ENCODE measurements at places on chromosomes 12 and 14.

DNA sequence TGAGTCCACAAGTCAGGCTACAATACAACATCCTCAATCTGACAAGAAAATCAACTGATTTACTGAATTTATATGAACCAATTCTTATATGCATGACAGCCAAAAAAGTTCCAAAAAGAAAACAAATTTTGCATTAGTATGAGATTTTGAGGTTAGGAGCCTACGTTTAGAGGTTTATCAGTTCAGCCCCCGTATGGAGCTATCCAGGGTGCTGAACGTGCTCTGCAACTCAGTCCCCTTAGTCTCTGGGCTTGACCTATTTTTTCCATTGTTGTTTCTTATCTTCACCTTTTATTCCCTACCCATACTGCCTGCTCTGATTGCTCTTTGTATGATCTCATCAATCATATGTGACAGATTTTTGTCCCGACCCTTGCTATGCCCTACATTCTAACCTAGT is 693.0 kb downstream of the NRXN3 start:
- DNase-seq: peak; percentile 43

- DNase-seq: no peak
Measured at GRCh38 chr12:55925371-55925770, 2.3 kb downstream of the PYM1 start.

DNA sequence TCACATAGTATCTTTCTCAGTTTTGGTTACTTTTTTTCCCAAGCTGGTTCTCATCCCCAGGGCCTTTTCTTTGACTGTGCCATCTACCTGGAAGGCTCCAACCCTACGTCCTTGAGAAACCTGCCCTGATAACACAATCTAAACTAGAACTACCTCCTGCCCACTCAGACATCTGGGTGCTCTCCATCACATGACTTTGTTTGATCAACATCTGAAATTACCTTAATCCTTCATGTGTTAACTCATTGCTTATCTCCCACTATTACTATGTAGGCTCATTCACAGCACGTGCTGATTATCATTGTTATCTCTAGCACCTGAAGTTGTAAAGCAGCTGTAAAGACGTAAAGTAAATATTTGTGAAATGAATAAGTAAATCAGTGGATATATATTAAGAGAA is 784.0 kb downstream of the TMTC2 start:
- no peak for DNase-seq

DNA sequence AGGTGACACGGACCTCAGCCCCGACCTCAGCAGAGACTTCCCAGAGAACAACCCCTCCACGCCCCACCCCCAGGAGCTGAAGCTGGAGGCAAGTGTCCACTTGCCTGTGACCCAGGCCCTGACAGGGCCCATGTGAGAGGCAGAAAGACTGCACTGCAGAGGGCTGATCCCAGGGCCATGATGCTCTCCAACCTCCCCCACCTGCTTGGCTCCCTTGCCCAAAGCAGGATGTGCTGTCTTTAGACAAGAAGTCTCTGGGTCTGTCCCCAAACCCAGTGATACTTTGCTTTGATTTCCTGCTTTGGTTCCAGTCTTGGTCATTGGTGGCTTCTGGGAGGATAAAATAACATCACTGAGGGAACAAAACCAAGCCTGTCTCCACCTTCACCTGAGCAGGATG is 59.4 kb downstream of the BCL11B start:
- no peak for DNase-seq

- DNase-seq: no peak
Measured at GRCh38 chr12:99389751-99390150, 257.8 kb upstream of the GARIN6 start.

DNA sequence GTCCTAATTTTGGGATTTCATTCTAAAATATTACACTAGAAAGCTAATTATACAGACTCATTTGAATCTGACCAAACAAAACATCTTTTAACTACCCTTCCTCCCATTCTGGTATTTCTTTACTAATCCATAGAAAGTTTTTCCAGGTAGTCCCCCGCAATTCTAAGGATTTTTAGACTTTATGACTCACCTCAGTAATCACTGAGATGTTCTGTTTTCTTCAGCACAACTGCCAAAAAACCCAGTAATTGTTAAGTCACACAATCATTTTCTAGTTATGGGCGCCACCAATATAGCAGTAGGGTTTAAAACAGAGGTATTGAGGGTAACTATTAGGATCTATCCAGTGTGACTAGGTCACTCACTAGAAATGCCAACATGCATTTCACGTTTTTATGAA is 1.6 kb upstream of the ARID4A start:
- peak; percentile 29 for DNase-seq

DNA sequence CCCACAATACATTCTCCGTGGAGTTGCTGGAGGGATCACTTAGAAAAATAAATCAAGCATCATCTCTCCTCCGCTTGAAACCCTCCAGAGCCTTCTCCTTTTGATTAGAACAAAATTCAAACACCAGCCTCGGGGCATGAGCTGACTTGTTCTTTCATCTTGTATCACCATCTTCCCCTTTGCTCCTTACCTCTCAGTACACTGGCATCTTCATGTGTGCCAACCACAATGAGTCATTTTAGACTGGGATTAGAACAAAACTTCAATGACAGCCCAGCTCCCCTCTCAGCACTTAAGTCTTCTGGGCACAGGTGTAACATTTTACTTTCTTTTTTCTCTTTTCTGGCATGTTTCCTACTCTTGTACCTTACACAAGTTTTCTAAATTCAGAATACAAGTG is 1159.2 kb upstream of the TMEM132C start:
- no peak for DNase-seq

DNA sequence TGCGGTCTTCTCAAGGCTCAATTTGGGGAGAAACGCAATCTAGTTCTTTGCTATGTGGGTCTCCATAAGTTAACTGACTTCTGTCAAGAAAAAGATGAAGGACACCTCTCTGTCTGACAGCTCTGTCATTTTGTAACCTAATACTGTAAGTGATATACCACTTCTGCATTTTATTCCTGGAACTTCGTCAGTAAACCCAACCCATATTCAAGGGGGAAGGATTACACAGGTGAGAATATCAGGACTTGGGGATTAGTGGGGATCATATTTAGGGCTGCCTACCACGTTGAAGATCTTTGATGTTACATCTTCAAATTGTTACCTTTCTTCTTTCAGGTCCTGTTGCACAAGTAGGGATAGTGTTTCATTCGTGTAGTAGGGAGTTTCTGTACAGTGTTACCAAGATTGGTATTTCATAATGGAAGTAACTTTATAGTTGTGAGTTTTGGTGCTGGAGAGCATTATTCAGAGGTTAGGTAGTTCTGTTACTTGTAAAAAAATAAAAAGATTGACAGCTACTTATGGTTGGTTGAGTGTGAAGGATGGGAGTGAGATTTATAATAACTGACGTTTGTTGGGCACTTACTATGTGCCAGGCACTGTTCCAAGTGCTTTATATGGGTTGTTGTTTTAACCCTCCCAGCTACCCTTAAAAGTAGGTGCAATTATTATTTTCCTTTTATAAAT is 1.6 kb downstream of the TMEM260 start:
- no peak for DNase-seq

GRCh38 chr12:109124878-109125648 is 8.7 kb downstream of the ACACB start:
- no peak for DNase-seq

DNA sequence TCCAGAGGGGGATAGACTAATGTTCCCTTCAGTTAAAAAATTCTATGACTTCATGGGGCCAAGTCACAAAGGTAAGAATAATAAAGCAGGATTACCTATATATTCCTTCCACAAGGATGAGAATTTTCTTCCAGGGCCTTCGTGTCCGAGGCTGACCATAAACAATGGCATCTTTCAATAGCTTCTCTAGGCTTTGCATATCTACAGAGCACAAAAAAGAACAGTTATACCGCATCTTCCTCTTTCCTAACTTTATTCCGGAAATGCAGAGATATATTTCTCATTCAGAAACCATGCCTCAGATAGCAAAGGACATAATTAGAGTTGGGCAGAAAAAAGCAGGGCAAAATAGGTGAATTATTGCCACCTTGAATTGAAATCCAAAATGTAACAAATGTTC is 58.3 kb upstream of the ISM2 start:
- DNase-seq: no peak

DNA sequence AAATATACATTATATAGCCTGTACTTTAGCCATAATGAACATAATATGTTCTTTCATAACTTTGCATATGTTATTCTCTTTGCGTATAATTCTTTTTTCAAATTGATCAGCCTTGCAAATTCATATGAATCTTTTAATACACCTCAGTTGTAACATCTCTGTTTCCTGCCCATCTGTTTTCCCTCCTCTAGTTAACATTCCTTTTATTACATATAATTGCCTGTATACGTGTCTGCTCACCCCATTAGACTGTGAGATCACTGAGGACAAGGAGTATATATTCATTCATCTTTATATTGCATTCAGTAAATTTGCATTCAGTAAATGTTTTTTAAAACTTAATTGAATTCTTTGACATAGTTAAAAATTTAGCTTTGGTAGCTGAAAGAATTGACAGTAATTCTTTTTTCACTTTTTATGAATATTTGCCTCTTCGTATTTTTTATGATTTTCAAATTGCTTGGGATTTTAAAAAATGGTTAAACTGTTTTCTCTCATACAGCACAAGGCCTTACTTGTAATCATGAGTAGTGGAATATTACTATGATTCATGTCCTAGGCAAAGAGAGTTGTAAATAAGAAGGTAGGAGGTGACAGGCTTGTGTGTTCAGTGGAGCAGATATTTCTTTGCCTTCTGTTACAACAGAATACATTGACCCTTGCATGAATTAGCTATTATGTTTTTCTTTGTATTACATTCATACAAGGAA is 32.8 kb upstream of the KLHL42 start:
- DNase-seq: peak; percentile 42

DNA sequence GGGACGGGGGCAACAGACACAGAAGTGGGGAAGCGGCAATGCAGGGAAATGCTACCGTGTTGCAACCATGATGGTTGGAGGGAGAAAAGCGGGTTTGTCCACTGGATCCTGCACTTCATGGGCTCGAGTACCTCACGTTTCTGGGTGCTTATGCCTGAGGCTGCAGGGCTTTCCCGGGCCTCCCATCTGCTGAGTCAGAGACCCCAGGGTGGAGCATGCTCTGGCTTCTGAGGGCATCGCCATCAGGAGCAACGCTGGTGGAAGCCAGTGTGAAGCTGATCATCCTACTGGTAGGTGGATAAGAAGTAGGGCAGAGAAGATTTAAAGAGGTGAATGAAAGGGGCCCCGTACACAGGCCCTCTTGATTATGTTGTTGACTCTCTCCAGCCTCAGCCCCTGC is 5.0 kb upstream of the ADGRD1 start:
- DNase-seq: no peak

GRCh38 chr12:94762259-94762942 is 112.0 kb upstream of the TMCC3 start:
- no peak for DNase-seq

DNA sequence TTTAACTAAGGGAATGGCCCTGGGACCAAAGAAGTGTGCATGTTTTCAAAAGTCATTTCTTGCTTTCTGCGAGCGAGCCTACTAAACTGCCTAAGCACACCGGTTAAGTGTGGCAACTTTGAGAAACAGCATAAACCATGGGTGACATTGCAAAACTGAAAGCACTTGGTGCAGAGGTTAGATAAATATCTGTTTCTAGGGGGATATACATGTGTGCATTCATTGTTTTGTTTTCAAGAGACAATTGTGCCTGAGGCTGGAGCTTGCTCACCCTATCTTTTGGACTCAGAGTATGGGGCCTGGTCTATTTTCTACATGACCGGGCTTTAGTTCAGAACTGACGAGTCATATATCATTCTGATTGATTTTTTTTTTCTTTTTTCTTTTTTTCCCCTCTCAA is 923.4 kb downstream of the NRXN3 start:
- DNase-seq: no peak

- no peak for DNase-seq
Measured at GRCh38 chr12:15423629-15424028, 101.3 kb downstream of the PTPRO start.

DNA sequence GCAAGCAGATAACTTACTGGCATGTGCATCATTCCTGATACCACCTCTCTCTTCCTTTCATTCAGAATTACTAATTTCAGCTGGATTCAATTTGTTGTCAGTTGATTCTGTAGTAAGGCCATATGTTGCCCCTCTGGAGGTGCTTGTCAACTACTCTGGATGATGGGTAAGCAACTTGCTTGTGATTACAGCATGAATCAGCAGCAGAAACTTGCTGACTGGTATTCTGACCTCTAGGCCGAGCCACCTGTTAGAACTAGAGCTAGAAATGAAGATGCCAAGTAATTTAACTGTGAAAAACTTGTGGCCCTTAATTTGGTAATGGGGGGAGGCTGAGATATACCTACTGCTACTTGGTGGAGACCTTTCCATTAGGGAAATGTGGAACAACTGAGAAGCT is 5.1 kb downstream of the RNF10 start:
- peak; percentile 55 for DNase-seq

GRCh38 chr12:98519257-98519907 is 4.0 kb downstream of the TMPO start:
- no peak for DNase-seq

DNA sequence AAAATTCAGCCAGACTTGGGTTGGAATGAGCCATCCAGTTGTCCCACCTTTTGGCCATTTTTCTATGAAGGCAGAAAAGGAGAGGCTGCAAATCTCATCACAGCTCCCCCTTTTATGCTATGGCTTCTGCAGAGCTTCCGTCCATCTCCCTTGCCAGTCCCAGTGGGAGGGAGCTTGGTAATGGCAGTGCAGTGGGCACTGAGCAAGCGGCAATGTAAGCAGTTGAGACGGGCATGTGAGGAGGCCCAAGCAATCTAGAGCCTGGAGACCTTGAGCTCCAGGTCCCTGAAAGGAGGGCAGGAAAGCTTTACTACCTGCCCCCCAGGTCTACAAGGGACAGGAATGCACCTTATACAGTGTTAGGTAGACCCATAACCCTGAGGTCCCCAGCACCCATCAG is 73.1 kb downstream of the CRACR2A start:
- DNase-seq: no peak

GRCh38 chr14:74656964-74657363 is 44.9 kb upstream of the LTBP2 start:
- no peak for DNase-seq

DNA sequence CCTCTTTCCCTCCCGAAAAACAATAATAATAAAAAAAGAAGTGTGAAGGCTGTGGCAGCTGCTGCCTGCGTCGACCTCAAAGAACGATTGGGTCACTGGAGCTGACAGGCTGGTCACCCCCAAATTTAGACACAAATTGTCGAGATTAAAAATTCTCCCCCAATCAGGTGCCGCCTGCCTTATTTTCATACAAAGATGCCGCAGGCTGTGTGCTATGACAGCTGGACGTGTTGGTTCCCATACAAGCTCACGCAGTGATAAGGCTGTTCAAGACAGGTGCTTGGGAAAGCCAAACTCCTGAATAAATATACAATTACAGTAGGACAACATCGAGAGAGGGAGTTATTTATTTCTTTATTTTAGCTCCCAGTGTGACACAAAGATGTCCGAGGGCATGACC is 1041.8 kb downstream of the VRK1 start:
- no peak for DNase-seq

DNA sequence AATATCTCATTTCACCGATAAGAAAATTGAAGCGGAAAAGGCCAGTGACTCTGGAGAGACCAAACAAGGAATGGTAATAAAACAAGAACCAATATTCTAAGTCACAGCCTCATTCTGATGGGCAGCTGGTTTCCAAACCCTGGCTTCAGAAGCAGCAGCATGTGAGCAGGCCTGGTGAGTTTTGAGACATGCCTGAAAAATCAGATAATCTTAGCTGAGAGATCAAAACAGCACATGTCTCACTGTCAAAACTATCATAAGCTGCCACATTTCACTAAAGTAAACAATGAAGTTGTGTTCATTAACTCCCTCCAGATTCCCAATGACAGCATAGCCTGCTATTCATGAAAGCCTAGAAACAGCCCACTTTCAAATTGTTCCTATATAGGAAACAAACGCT is 36.5 kb downstream of the CIT start:
- no peak for DNase-seq
